H1 (cell line): ENCODE measurements at places on chromosomes 2 and 18. TPM values are rescaled to one million over a fixed set of nuclear protein-coding genes. Genes with fewer than 3 reads are reported as not detected.

The IMP4 gene
- 93.7 and 96.8 TPM in 2 replicates for total RNA-seq

The PID1 gene
- 2.9 and 3.3 TPM in 2 replicates for total RNA-seq

The TMEM214 gene
- 49.7 and 52.7 TPM in 2 replicates for total RNA-seq

The TMEM200C gene
- 8.3 and 9.6 TPM in 2 replicates for total RNA-seq

The BMP10 gene
- not detected in 2 replicates for total RNA-seq

The UGT1A6 gene
- not detected in 2 replicates for total RNA-seq

The GALNT5 gene
- total RNA-seq = 0.06 TPM in 1 of 2 replicates, not detected in the other

The GPR39 gene
- 0.63 and 0.65 TPM in 2 replicates for total RNA-seq

The ANO7 gene
- total RNA-seq = 6.5 and 6.9 TPM in 2 replicates

DNA sequence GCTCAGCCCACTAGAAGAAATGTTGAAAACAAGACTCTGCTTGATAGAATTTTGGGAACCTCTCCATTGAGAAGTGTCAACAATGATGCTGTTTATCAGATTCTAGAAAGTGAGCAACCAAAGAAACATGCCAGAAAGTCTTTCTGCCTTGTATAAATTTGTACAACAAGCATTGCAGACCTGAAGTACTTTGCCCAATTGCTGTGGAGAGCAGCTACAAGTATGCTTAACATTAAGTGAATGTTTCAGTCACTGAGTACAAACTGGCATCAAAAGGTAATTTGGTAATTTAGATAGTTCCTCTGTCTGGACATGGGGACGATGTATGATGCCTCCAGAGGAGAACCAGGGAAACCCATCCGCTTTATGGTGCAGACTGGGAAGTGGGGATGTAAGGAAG is 33.4 kb upstream of the SKA1 start:
- DNase-seq = no peak

DNA sequence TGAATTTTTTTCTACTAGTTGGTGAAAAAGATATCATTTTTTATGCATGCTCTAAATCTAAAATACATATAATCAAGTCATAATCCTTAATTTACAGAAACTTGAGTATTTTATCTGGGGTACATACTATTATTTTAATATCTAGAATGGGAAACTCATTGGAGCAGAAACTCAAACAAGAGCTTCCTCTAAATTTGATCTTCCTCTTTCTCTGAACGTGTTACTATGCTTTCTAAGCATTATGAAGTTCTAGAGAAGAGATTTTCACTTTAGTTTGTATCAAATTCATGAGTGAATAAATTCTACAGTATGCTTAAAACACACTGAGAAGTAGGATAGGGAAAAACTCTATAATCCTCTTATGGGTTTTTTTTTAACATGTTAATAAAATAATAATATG is 20.6 kb upstream of the SLC38A11 start:
- no peak for DNase-seq

- DNase-seq = no peak
These were observed 610.5 kb upstream of the FANCL start for GRCh38 chr2:58851598-58851997.

DNA sequence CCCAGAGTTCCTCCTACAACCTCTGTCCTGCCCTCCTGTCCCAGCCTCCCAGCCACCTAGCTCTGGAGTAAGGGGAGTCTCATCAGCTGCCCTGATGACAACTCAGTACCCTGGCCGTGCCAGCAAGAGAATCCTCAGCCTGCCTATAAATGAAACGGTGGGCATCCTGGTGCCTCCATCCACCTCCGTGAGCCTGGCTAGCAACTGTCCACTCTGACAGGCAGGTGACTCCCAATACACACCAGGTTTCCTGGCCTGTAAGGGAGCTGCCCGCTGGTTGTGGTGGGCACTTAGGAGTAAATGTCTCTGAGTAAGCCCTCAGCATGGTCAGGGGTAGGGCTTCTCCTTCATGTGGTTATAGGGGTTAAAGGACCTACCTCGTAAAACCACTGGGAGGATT is 81.5 kb downstream of the XDH start:
- DNase-seq = no peak

DNA sequence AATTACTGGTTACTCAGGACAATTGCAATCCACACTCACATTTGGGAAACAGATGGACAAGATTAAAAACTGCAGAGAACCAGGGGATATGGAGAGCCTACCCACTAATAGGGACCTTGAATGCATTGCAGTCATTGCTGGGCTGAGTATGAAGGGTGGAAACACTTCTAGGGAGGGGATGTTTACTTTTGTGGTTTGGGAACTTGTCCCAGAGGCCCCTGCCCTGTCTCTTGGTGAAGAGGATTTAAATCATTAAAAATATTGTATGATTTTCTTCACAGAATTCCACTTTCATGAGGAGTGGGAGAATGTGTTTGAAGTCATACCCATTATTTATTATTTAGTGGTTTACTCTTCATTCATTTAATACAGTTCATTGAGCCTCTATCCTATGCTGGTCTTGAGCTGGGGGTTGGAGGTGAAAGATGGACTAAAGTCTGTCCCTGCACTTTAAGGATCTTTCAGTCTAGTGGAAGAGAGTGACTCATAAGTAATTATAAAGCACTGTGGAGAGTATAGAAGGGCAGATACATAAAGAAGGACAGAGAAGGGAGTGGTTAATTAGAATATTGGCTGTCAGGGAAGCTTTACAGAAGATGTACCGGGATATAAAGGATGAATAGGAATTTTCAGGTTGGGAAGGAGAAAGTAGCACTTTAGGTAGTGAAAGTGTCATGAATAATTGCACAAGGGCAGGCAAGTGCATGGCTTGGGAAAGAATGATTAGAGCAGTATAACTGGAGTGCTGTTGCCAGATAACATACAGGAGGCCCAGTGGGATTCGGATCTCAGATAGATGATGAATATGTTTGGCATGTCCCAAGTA is 313.4 kb downstream of the LPIN1 start:
- no peak for DNase-seq

DNA sequence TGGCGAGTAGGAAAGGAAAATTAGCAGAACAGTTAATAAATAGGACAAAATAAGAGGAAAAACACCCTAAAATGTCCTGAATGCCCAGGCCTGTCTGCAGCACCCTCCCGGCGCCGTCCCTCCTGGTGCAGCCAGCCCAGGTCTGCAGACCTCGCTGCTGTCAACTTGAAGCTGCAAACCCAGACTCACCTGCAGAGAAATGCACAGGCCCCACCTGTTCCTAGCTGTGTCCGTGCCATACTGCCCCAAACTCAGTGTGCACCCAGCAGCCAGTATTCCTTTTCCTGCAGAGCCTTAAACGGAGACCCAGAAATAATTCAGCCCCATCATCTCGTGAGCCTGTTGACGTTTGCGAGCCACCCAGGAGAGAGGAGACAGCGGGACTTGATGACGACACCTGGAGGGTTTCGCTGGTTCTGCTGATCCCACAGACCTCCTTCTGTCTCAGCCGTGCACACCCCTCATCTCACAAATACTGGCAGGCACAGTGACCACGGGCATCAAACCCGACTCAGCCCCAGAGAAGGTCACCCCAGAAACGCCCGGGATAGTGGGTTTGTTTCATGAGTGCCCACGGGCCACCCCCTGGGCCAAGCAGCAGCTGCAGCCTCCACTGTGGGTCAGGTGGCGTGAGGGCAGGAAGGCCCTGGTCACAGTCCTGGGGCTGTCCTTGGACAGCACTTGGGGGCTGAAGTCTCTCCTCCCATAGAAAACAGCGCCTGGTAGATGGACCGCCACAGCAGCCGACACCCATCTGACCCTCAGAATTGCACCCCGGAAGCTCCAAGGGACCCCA is 239.5 kb upstream of the SALL3 start:
- DNase-seq = no peak

DNA sequence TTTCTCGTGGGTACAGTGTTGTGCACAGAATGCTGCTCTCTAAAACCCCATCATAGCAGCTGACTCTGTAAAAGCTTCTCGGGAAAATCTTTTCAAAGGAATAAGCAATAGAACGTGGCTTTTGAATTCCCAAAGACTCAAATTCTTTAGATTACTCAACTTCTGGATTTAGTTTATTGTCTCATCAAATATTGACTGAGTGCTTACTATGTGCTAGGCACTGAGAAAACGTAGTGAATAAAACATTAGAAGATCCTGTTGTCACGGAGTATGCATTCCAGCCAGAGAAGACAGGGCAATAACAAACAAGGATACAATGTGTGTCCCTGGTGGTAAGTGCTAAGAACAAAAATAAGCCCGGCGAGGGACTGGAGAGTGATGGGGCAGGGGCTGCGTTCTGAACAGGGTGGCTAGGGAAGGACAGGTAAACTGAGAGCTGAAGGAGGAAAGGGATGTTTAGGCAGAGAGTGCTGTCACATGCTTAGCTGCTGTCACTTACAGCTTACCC is 178.2 kb upstream of the SIX3 start:
- no peak for DNase-seq

DNA sequence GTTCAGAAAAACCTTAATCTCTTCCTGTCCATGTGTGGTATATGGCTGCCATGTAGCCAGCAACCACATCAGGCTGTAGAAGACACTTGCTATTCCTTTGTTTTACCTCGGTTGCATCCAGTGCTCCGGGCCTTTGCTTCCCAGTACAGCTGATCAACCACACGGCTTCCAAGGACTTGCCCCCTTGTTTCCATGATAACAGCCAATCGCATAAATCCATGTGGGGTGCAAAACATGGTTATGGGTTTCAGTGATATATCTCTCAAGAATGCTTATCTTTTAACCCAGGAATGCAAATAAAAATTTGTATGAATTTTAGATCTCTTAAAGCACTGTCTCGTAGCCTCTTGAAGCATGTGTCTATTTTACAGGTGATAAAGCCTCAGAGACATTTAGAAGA is 118.3 kb downstream of the MGAT5 start:
- no peak for DNase-seq

DNA sequence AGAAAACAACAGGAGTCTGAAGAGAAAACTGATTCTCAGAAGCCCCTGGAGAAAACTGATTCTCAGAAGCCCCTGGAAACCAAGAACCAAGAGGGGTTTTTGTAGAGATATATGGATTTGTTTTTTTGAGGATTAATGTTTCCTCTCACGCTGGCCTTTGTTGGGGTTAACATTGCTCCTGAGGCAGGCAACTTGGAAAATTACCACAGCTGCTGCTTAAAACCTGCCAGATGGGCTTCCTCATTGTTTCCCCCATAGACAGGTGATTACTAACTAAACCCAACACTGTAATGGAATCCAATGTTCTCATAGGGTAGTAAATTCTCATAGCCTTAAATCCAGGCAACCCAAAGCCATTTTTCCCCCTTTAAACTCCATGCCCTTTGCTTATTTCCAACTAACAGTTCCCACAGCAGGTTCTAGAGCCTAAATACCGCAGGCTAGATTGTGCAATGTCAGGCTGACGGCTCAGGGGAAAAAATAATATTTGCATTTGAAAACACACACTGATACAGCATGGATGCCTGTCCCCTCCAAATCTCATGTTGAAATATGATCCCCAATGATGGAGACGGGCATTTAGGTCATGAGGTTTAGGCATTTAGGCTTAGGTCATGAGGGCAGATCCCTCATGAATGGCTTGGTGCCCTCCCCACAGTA is 272.3 kb upstream of the PKDCC start:
- no peak for DNase-seq

DNA sequence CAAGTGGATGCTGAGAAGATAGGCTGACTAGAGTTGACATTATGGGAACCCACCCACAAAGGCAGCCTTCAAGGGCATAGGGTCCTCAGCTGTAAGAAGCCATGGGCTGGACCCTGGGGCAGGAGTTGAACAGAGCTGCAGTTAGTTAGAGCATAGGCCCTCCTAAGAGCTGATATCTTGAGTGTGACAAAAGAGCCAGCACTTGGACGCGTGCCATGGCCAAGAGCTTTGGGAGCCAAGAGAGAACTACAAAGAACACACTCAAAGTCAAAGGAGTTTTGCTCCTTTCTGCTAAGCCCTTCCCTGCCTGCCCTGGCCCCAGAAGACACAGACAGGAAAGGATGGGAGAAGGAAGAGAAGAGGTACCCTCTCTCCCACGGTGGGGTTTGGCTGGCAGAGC is 29.9 kb upstream of the AGAP1 start:
- DNase-seq = no peak

GRCh38 chr2:197372592-197372991 is 62.0 kb upstream of the ANKRD44 start:
- no peak for DNase-seq

DNA sequence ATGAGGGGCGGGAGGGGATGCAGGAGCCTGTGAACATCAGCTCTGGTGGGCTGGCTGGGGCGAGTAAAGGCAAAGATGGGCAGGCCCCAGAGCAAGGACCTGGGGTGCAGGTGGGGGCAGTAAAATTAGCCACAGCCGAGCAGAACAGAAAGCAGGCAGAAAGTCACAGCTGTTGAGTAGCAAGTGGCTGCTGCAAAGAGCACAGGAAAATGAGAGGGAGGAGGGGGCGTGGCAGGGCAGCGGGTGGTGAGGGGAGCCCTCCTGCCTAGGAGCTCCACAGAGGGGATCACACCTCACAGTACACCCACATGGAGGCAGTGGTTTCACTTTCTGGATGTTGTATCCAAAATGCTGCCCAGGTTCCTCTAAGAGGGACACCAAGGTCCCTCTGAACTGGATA is 79.6 kb downstream of the LBH start:
- no peak for DNase-seq

DNA sequence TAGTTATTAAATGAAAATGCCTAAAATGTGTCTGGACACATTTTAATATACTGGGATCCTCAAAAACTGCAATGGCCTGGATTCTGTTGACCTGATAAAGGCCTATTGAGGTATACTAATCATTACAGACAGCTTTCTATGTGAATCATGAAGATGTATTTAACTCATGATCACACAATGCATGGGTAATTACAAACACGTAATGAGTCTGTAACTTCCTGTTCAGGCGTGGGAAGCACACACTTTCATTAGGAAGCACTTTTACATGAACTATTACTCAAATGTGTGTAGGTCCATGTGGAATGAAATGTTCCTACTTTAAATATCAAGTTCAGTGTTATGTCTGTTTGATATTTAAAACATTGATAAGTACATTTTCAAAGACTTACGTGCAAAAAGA is 108.7 kb downstream of the NCKAP5 start:
- DNase-seq = no peak

DNA sequence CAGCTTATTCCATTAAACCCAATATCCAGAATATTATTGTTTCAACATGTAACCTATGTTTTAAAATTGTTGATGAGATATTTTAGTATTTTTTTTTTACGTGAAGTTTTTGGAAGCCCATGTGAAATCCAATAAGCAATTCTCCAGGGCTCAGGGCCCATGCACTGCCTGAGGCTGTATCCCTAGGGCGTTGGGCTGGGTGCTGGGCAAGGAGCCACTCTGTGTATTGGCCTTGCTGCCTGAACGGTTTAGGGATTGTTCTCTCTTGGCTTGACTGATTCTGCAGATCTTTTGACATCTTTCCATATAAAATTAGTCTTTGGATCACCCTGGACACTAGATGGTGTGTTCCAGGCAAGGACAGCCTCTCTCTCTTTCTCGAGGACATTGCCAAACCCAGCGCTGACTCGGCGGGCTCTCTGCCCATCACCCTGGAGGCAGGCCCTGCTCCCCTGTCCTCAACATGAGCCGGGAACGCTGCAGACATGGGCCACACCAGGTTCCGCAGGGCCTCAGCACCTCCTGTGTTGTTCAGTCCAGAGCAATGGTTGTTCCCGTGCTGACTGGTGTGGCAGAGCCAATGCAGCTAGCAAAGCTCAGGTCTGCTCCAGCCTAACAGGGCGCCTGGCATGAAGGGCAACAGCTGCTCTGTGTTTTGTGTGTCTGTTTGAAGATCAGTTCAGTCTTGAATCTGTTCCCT is 163.0 kb downstream of the SEPTIN10 start:
- DNase-seq = no peak
